Progenitor cell of endocrine pancreas (in vitro differentiated cells): ENCODE measurements at places on chromosomes 7 and 10.
A peak's percentile ranks its signal among the peaks of the same experiment; 100 is the strongest.

GRCh38 chr7:103141753-103142404 is 7.0 kb downstream of the NAPEPLD start:
- no peaks in the 10 kb centered on the region for H3K27me3 ChIP-seq
- no peak for DNase-seq
- H3K4me3 ChIP-seq: no peak overlapping the region
- peaks cover 7% of the 10 kb centered on the region for H3K4me1 ChIP-seq

GRCh38 chr10:28432210-28432676 is 100.7 kb upstream of the WAC start:
- no peaks in the 10 kb centered on the region for H3K4me1 ChIP-seq
- DNase-seq: peak; percentile 20
- H3K4me3 ChIP-seq: no peak overlapping the region

GRCh38 chr7:155349601-155350331 is 52.1 kb downstream of the INSIG1 start:
- H3K27me3 ChIP-seq: peaks cover 41% of the 10 kb centered on the region
- peaks cover 2% of the 10 kb centered on the region for H3K4me1 ChIP-seq
- H3K4me3 ChIP-seq: no peak overlapping the region
- H3K27ac ChIP-seq: no peak overlapping the region
- DNase-seq: no peak
- no peaks in the 10 kb centered on the region for H3K36me3 ChIP-seq

DNA sequence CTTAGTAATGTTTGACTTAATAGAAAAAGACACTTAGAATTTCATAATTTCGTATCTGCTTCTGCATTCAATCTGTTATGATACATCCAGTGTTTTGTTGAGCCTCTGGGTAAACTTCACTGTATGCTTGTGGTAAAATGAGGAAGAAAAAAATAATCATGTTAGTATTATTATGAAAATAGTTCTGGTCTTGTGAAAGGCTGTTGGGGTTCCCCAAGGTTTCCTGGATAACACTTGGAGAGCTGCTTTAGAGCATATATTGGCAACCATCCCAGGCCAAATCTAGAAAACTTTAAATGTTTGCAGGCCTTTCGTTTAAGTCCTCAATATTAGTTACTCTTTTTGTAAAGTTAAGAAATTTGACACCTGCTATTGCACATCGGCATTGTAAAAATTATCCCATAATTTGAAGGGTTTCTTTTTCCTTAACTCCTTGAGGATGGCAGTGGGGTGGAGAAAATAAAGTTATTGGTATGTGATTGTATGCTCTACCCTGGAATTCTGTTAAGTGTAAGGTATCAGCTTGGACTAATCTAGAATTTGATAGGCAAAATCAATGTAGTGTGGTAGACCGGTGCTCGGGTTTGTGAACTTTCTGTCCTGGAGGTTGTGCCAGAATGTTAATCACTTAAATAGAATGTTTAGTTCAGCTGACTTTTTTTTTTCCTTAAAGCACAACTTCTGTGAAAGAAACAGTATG is 54.5 kb downstream of the WAC start:
- H3K36me3 ChIP-seq: peaks cover 32% of the 10 kb centered on the region
- peak overlapping the region; percentile 53 for H3K27ac ChIP-seq
- no peak overlapping the region for H3K4me3 ChIP-seq
- no peaks in the 10 kb centered on the region for H3K27me3 ChIP-seq
- DNase-seq: no peak
- peaks cover 18% of the 10 kb centered on the region for H3K4me1 ChIP-seq

DNA sequence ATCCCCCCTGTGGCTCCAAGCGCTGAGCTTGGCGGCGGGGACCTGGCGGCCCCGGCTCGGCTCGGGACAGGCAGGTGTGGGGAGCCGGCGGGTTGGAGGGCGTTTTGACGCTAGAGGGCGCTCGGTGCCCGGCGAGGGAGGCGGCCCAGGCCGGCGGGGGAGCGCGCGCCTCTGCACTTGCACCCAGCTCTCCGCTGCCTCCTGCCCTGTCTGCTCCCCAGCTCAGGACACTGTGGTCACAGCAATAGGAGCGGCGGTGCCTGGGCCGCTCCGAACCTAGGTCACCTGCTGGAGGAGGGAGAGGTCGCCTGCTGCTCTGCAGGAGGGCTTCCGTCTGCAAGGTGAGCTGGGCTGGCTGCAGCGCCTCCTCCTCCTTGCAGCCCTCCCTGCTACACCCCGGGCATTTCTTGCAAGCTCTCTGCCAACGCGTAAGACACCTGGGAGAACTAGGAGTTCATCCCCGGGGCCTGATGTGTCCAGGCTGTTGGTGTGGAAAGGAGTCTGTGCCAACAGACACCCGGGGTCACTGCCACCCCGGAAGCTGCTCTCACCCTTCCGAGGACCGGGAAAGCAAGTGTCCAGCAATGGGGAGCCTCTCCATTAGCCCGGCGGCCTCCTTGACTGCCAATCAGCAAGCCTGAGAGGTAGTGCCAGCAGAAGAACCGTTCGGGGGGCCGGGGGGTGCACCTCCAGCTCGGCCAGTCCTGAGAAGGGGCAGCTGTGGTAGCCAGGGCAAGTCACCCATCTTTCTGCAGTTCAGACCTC is 620.4 kb downstream of the GALNT17 start:
- H3K27me3 ChIP-seq: peaks cover 52% of the 10 kb centered on the region
- H3K36me3 ChIP-seq: no peaks in the 10 kb centered on the region
- peak; percentile 83 for DNase-seq
- no peak overlapping the region for H3K4me3 ChIP-seq

- peaks cover 18% of the 10 kb centered on the region for H3K4me1 ChIP-seq
- H3K27ac ChIP-seq: peak overlapping the region; percentile 80
- H3K4me3 ChIP-seq: peak overlapping the region; percentile 53
- peaks cover 9% of the 10 kb centered on the region for H3K36me3 ChIP-seq
- H3K27me3 ChIP-seq: no peaks in the 10 kb centered on the region
Measured at GRCh38 chr7:98217623-98218582, 6.7 kb downstream of the BHLHA15 start.

- no peak overlapping the region for H3K27ac ChIP-seq
- no peak overlapping the region for H3K4me3 ChIP-seq
- H3K36me3 ChIP-seq: peaks cover 3% of the 10 kb centered on the region
- H3K27me3 ChIP-seq: peaks cover 31% of the 10 kb centered on the region
Measured at GRCh38 chr7:105769901-105770628, 106.3 kb downstream of the ATXN7L1 start.

DNA sequence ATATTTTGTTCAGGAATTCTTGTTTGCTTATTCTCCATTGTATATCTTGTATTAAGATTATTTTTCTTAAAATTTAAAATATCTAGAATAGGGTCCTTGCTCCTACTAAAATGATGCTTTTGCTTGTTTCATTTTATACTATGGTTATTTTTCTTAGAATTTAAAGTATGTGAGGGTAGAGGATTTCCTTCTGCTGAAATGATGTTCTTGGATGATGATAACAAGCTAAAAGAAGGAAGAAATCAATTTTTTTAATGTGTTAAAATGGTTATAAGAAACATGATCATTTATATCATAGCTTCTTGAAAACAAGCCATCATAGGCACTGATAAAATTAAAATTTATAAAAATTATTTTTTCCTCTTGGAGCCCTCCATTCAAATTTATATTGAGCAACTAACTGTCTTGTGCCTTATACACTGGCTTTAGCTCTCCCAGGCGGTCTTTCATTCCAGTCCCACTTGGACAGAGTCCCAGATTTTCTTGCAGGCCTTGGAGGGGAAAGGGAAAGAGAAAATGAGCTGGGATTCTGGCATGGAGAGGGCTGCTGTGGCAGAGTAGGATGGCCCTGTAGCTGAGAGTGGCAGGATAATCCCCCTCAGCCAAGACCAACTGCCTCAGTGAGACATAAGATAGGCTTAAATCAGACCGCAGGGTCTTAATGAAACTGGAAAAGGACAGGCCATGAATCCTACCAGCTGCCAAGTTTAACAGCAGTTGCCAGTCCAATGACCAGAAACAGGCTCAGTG is 60.2 kb downstream of the DNAJB9 start:
- DNase-seq: no peak

DNA sequence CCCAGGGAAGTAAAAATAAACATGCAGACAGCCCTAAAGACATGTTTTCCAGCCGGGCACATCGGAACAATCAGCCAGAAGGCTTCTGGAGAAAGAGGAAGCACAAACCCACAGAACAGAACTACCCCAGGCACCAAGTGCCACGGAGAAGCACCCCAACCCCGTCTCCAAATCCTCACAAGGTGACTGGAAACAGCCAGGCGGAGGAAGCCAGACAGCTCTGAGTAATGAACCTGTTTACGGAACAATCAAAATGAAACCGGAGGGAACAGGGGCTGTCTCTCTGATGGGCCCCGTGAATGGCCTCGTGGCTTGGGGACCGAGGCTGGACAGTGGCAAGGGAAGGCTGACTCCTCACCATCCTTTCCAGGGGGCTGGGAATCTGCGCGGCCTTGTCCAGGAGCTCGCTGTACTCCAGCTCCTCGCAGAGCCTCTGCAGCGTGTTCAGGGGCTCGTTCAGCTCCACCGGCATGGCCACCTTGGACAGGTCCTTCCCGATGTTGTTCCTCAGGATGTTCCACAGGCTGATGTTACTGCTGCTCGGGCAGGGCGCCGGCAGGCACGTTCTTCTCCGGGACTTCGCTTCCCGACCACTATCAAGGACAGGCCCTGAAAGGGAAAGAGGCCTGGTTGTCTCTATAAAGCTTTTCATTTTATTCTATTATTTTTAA is 77.0 kb upstream of the GSDME start:
- DNase-seq: no peak
- H3K27me3 ChIP-seq: no peaks in the 10 kb centered on the region
- no peak overlapping the region for H3K27ac ChIP-seq
- no peak overlapping the region for H3K4me3 ChIP-seq
- no peaks in the 10 kb centered on the region for H3K36me3 ChIP-seq
- peaks cover under 1% of the 10 kb centered on the region for H3K4me1 ChIP-seq

DNA sequence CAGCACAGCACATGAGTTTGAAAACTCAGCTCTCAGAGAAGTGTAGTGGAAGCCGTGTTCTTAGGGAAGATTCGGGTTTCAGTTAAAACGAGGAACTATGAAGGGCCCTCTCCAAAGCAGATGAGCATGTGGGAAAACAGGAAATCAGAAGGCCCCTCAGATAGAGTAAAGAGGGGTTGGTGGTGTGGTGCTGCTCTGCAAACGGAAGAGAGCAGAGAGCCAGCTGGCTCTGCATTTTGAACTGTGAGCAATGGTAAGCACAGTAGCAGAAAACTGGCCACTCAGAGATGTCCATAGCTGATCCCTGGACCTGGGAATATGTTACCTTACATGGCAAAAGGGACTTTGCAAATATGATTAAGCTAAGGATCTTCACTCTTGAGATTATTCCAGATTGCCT is 27.9 kb upstream of the CUL1 start:
- DNase-seq: no peak
- no peaks in the 10 kb centered on the region for H3K4me1 ChIP-seq
- no peaks in the 10 kb centered on the region for H3K27me3 ChIP-seq

- H3K4me1 ChIP-seq: no peaks in the 10 kb centered on the region
- no peaks in the 10 kb centered on the region for H3K36me3 ChIP-seq
- no peaks in the 10 kb centered on the region for H3K27me3 ChIP-seq
- no peak overlapping the region for H3K4me3 ChIP-seq
- no peak for DNase-seq
Measured at GRCh38 chr7:19318287-19318686, 173.1 kb upstream of the FERD3L start.

DNA sequence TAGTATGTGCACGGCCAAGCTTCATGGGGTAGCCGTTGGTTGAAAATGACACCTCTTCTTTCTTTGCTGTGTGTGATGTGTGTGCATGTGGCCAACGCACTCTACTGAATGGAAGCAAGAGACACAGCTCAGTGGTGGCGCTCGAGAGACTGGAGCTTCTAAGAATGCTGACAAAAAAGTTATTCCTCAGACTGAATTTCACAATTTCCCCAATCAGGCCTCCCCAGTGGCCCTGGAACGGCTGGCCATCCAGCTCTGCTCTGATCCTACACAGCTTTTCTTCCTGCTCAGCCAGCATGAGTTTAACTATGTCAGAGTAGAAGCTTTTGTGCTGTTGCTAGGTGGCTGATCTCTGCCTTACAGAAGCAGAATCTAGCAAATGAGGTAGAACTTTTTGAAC is 186.7 kb upstream of the PLXDC2 start:
- H3K27me3 ChIP-seq: no peaks in the 10 kb centered on the region
- no peaks in the 10 kb centered on the region for H3K36me3 ChIP-seq
- no peak overlapping the region for H3K27ac ChIP-seq

- peak overlapping the region; percentile 43 for H3K27ac ChIP-seq
- peaks cover 29% of the 10 kb centered on the region for H3K4me1 ChIP-seq
- H3K27me3 ChIP-seq: peaks cover 7% of the 10 kb centered on the region
- no peak overlapping the region for H3K4me3 ChIP-seq
- H3K36me3 ChIP-seq: no peaks in the 10 kb centered on the region
Measured at GRCh38 chr10:78339251-78339650, 305.6 kb downstream of the RPS24 start.

- no peaks in the 10 kb centered on the region for H3K27me3 ChIP-seq
- peaks cover 3% of the 10 kb centered on the region for H3K4me1 ChIP-seq
- no peak overlapping the region for H3K4me3 ChIP-seq
- H3K36me3 ChIP-seq: peaks cover 51% of the 10 kb centered on the region
Measured at GRCh38 chr7:5334671-5335070, 51.9 kb downstream of the SLC29A4 start.

DNA sequence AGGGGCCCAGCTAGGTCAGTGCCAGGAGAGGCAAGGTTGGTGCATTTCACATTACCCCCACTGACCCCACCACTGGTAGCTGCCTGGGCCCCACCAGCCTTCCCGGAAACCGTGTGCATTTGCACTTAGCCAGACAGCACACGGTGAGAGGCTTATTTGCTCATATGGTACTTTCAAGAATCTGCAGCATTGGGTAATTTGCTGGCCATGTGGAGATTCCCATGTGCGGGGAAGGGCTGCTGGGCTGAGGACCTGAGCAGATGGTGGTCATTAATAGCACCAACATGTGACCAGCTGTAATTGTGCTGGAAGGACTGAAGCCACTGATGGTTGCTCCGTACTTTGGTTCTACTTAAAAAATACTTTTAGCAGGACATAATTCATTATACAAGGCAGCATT is 323.8 kb downstream of the DPP6 start:
- no peak overlapping the region for H3K27ac ChIP-seq
- no peaks in the 10 kb centered on the region for H3K27me3 ChIP-seq
- no peaks in the 10 kb centered on the region for H3K36me3 ChIP-seq

DNA sequence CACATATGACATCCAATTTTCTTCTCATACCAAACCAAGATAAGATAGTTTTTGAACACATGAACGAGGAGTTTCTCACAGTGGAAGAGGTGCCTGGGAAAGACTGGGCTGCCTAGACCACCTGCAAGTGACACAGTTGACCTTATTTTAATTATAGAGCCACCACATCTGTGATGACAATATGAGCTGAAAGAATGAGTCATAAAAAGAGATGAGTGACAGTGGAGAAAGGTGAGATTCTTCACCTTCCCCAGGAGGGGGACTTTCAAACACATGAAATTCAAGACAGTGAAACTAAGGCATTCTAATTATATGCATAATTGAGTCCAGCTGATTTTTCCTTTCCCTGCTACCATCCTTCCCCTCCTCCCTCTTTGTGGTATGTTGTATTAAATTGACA is 475.5 kb downstream of the NXPH1 start:
- DNase-seq: no peak
- peaks cover 3% of the 10 kb centered on the region for H3K4me1 ChIP-seq
- no peaks in the 10 kb centered on the region for H3K36me3 ChIP-seq
- H3K27ac ChIP-seq: no peak overlapping the region

DNA sequence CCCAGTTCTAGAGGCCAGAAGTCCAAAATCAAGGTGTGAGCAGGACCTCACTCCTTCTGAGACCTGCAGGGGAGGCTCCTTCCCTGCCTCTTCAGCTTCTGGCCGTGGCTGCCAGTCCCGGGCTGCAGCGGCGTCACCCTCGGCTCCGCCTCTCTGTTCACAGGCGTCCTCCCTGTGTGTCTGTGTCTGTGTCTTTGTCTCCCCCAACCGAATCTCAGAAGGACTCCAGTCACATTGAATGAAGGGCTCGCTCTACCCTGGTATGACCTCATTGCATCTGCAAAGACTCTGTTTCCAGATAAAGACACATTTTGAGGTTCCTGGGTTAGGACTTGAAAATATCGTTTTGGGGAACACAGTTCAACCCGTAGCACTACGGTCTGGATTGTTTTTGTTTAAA is 33.1 kb upstream of the GALNT11 start:
- no peaks in the 10 kb centered on the region for H3K36me3 ChIP-seq
- peaks cover 2% of the 10 kb centered on the region for H3K4me1 ChIP-seq
- DNase-seq: no peak
- H3K4me3 ChIP-seq: no peak overlapping the region
- peaks cover 3% of the 10 kb centered on the region for H3K27me3 ChIP-seq
